RPMI7951 (cell line): ENCODE measurements at places on chromosomes 2 and 18. TPM values are rescaled to one million over a fixed set of nuclear protein-coding genes. Genes with fewer than 3 reads are reported as not detected.

GRCh38 chr2:181037922-181038321, 57.5 kb downstream of the UBE2E3 start:
- peak; percentile 50 for DNase-seq

- DNase-seq: no peak
Observed at GRCh38 chr2:44836916-44837315, 104.6 kb upstream of the SIX3 start.

DNA sequence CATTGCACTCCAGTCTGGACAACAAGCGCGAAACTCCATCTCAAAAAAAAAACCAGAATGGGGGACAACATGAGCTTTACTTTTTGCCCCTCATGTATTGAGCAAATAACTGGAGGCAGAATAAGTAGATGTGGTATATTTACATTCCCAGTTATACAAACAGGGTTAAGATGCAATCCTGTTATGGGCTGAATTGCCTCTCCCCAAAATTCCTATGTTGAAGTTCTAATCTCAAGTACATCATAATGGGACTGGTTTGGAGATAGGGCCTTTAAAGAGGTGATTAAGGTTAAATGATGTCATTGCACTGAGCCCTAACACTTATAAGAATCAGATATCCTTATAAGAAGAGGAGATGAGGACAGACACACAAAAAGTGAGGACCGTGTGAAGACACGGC, 319.8 kb upstream of the KLHL29 start:
- no peak for DNase-seq

DNA sequence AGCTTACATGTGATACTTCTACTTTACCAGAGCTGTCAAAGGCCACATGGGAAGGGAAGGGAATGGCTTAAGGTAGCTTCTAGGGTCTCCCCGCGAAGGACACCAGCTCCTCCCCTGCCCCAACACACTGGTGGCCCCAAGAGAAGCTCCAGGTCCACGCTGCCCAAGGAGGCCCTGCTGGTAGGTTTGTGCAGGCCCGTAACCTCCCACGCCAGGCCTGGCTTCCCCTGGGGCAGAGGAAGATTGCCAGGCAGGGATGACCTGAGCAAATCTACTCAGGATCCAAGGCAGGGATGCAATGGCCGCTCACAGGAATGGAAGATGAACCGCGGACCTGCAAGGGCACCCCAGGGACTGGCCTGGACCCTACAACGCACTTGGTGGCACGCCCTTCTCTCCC, 205.1 kb downstream of the MGAT5 start:
- DNase-seq: no peak

DNA sequence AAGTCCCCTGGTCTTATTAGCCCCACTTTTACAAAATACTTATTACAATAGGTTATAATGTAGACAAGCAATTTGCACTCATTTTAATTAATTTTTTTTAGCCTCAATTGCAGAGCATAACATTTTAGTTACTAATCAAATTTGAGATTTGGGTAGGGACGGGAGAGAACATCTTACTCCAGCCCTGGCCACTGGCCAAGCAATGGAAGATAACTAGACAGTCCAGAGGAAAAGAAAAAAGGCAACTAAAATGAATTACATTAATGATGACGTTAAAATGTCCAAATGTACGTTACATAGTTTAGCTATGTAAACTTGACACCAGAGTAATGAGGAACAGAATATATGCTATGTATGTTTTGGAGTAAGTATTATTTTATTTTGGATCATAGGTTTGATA, 11.0 kb upstream of the CAVIN2 start:
- no peak for DNase-seq

- DNase-seq: no peak
Observed at GRCh38 chr2:241091201-241091600, 10.9 kb downstream of the MTERF4 start.

DNA sequence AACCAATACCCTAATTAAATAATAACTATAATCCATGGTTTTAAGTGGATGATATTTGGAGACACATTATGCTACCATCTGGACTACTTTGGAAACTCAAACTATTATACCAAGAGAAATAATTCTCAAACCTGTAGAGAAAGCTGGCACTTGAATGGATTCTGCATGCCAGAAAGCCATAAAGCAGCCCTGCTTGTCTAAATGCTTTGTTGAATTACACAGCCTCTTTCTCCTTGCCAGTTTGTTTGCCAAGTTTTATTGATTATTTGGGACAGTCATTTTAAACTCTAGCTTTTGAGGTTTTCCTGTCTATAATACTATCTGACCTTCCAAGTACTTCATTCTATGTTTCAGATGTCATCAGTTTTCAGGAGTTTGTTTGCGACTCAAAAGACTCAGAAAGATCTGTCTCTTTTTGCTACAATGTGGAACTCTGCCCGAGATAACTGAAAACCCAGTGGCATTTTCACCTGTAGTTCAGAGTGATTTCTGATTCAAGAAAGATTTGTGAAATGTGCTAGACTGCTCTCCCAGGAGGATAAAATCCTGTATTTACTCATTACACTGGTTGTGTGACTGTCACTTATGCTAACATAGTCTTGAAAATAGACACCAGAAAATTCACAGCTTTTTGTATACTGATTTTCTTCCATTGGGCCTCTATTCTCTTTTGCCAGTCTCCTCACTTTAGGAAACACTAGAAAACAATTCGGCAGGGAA, 29.2 kb upstream of the MBOAT2 start:
- DNase-seq: no peak

- DNase-seq: no peak
Observed at GRCh38 chr2:85668009-85668856, at the start of gene SFTPB. Gene SFTPB, minus strand, starts transcription at chr2:85668199. Its CDS starts 16 bp downstream, at chr2:85668183.

GRCh38 chr2:240615820-240616547, 9.3 kb upstream of the GPR35 start:
- no peak for DNase-seq

DNA sequence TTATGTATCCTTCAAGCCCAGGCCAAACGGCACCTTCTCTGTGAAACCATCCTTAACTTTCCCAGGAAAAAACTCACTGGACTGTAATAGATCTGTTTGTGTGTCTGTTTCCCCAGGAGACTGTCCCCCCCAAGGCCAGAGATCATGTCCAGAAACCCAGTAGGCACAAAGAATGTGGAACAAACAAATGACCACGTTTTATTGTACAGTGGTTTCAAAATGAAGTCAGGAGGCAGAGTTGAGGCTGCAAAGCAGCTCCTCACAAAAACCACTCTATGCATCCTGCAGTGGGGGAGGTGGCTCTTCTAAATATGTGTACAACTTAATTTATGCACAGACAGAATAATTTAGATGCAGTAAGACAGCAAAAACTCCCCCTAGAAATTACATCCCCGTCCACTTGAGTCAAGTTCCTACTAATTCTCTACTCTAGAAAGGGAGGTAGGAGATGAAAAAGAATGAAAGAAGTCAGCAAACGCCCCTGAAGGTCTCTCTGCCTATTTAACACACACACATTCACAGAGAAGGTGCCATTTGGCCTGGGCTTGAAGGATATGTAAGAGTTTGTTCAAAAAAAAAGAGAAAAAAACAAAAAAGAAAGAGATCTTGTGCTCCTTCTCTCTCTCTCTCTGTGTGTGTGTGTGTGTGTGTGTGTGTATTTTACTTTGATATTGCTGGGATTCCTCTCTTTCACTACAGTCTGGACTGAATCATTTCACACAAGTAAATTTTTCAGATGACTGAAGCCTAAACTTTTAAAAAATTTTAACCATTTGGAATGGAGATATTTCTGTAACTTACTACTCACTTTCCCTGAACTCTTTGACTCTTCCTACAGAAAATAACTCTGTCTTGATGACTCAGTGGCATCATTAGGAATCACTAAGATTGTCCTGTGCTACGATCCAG, 19.5 kb downstream of the BCL2 start:
- DNase-seq: no peak

RAX gene
- not detected in 2 replicates for total RNA-seq

RGPD4 gene
- not detected in 2 replicates for total RNA-seq

NR4A2 gene
- total RNA-seq: 0.59 and 0.96 TPM in 2 replicates
